NCI-H748 treated with DMSO at 0.1 percent for 48 hours (cell line): ENCODE measurements at places on chromosomes 2 and 18.
A peak's percentile ranks its signal among the peaks of the same experiment; 100 is the strongest.

- no peak for DNase-seq
These were observed 759 bp downstream of the PPP4R3B start for GRCh38 chr2:55616551-55617174.

DNA sequence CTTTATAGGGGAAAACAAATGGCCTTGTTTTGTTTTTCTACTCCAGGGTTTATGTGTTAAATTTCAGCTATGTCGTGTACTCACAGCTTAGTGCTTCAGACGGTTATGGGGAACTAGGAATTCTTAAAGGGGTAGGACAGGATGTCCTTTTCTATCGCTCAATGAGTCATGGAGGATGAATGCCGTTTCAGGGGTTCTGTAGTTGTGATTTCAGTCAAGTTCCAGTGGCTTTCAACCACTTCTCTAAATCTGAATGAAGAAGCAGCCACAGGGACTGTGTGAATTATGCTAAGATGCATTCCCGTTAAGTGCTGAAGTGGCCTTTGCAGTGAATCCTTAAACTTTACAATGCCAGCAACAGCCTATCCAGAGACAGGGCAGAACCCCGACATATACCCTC lies 1231.7 kb upstream of the ZEB2 start:
- DNase-seq: no peak

DNA sequence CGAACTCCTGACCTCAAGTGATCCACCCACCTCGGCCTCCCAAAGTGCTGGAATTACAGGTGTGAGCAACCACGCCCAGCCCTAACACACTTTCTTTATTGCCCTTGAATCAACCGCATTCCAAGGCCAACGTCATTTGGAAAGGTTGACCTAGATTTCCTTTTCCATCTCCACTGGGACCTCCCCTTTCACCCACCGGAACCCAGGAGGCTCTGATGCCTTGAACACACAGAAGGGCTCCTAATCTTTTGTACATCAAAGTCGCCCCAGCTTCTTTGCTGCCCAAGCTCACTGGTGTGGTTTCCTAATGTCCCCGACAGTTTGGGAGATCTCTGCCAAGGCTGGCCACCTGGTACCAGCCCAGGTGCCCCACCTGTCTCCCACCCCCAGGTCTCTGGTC lies 46.2 kb upstream of the CAB39 start:
- no peak for DNase-seq

- DNase-seq: no peak
These were observed 37.3 kb downstream of the USP34 start for GRCh38 chr2:61433606-61434005.

DNA sequence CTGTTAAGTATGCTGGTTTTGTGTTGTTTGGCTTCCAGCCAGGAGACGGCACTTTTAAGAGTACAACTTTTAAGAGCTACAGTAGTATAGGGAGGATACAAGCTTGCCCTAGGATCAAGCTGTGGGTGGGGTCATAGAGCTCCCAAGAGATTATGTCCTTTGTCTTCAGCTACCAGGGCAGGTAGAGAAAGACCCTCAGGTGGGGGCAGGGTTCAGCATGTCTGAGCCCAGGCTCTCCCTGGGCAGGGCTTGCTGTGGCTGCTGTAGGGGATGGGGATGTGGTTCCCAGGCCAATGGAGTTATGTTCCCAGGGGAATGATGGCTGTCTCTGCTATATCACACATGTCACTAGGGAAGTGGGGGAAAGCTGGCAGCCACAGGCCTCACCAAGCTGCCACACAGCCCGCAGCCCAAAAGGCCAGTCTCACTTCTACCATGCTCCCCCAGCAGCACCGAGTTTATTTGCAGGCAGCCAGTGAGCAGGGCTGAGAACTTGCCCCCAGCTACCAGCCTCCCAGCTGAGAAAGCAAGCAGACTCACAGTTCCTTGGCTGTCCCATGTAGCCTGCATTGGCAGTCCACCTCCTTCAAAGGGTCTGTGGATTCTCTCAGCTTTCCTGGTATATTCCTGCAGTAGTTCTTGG lies 105.7 kb upstream of the ERBB4 start:
- DNase-seq: no peak

GRCh38 chr2:60479226-60480088 lies 74.0 kb downstream of the BCL11A start:
- no peak for DNase-seq

- no peak for DNase-seq
These were observed 265.5 kb downstream of the CYRIA start for GRCh38 chr2:16400127-16400623.

- peak; percentile 46 for DNase-seq
These were observed 37.3 kb downstream of the EFR3B start for GRCh38 chr2:25079050-25079635.

GRCh38 chr2:173358616-173359015 lies 3.9 kb downstream of the CDCA7 start:
- no peak for DNase-seq

- DNase-seq: no peak
These were observed 104.0 kb upstream of the MGAT5 start for GRCh38 chr2:134149904-134150303.

GRCh38 chr2:46066601-46067000 lies 230.6 kb upstream of the EPAS1 start:
- no peak for DNase-seq

DNA sequence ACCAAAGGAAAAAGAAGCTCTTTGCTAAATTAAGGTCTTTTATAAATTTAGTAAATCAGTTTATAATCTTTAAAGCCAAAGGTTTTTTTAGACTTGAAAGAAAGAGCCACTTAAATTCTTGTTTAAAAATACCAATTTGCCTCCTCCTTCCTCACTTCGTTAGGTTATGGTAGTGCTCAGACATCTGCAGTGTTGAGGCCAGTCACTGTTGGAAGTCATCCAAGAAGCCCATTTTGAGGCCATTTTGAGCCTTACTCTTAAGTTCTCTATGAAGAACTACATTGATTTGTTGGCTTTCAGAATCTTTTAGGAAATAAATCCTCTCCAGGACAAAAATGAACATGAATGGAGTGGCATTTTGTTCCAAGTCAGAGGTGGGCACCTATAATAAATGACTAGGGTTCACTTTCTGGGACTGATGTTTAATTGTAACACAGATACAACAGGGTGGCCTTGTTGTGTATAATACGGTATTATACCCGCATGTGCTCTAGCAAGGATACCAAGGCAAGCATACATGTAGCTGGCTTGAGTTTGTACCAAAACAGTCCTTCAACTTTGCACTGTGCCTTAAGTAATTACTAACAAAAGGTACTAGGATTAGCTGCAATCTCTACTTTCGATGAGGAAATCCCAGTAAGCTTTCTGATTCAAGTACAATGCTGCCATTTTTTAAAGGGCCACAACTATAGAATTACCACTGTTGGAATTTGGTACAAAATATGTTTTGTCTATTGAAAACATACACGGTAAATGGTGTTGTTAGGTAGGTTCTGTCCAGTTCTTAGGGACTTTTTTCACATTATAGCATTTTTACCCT lies 22.8 kb downstream of the SLC66A3 start:
- no peak for DNase-seq

DNA sequence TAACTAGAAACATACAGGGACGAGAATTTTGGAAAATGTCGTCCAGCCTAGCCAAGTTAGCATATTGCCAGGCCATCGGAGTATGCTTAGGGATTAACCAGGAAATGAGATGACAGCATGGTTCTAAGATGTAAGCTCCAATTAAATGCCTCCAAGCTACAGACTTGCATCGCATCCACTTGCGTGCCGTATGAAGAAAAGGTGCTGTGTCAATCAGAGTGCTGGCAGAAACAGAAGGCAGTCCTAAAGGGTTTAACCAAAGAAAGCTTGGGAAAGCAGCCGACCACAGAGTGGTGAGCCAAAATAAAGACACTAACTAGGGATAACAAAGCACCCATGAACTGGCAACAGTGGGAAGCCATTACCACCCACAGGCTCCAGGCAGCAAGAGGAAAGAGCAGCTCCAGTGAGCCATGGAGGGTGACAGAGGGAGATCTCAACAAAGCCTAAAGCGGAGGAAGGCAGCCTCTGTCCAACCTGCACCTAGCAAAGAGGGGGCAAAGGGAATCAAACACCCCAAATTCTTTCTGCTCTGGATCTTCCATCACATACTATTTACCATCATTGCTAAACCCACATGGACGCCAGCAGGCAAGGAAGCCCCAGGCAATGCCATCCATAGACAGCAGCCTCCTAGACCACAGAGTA lies 27.6 kb upstream of the SOCS6 start:
- DNase-seq: no peak

GRCh38 chr2:129118296-129118695 lies 799.6 kb upstream of the HS6ST1 start:
- no peak for DNase-seq

- DNase-seq: no peak
These were observed 14.0 kb upstream of the IMP4 start for GRCh38 chr2:130328710-130329109.

DNA sequence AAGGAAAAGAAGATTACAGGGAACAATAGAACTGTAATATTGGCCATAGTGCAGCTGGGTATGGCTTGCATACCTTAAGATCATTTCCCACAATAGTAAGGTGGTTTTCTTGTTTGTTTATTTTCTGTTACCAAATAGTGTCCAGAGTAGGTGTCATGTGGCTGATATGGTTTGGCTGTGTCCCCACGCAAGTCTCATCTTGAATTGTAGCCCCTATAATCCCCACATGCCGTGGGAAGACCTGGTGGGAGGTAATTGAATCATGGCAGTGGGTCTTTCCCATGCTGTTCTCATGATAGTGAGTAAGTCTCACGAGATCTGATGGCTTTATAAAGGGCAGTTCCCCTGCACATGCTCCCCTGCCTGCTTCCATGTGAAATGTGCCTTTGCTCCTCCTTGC lies 190.1 kb downstream of the ICOS start:
- no peak for DNase-seq

DNA sequence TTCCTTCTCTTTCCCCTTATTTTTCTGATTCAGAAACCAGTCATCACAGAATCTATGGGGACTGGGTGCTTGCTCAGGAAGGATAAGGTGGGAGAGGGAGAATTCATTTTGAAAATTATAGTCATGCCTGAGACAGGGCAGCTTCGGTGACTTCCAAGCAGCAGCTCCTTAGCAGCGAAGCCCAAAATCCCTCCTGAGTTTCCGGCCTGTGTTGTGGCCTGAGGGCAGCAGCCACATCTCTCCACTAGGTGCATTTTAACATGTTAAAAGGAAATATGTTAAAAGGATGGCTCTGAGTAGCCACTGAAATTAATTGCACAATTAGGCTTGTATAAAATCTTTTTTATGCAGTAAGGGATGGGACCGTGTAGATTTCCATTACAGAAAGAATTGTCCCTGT lies 207.0 kb upstream of the RAB12 start:
- no peak for DNase-seq

DNA sequence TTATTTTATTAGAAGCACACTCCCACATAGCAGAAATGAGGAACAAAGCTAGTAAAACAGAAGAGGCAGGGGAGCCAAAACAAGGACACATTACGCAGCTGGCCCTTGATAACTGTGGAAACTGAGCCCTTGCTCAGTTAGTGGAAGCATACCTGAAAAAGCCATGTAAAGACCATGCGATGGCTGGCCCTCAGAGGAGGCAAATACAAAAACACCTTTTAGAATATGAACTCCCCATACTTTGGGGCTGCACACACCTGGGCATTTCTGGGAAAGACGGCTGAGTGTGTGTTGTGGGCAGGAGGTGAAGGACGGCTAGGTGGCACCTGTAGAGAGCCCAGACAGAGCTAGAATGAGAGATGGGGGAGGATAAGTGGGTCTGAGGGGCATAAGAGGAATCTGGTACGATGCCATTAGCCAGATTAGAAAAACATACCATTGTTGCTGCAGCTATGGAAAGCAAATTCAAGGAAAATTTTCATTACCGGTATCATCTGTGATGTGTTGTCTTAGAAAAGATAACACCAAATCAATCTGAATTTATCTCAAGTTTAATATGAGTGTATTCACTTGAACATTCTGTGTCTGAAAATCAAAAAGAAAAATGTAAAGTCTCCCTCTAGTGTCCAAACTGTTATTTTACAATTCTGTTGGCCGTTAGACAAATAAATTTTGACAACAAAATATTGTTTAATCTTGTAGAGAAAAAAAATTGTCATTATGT lies 45.2 kb upstream of the SULT1C3 start:
- DNase-seq: no peak

GRCh38 chr18:6255886-6256285 lies 158.8 kb downstream of the L3MBTL4 start:
- no peak for DNase-seq

DNA sequence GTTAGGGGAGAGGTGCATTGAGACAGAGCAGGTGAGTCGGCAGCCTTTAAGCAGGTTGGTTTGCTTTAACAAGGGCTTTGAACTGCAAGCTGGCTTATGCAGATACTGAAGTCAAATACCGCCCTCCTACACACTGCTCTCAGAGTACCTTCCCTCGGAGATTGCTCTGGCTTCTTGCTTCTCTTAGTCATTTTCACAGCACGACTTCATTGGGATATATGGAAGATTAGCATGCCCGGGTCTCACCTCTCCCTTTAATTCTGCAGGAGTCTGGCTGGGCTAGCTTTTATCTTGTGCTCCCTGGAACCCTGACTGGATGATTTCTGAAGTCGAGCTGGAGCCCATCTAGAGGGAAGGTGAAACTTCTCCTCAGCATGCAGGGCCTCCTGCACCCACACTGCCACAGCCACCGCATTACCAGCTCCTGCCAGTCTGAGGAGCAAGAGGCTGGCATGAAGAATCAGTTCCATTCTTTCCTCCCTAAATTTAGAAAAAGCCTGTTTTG lies 395.5 kb upstream of the HNRNPA3 start:
- DNase-seq: no peak

GRCh38 chr18:42471885-42472284 lies 516.9 kb downstream of the PIK3C3 start:
- DNase-seq: no peak

DNA sequence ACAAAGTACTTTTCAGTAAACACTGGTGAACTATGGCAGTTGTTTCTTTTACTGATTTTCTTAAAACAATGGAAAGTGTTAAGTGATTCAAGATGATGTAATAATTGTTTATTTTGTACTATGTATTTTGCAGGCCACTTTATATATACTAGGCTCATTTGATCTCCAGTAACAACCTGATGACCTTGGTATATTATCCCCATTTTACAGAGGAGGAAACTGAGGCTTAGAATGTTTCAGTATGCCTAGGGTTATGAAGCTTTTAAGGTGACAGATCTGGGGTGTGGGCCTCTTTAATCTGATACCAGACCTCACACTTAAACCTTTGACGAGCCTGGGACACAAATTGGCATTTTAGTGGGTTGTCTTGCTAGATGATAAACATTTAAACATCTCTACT lies 63.2 kb downstream of the ITGB1BP1 start:
- DNase-seq: no peak

DNA sequence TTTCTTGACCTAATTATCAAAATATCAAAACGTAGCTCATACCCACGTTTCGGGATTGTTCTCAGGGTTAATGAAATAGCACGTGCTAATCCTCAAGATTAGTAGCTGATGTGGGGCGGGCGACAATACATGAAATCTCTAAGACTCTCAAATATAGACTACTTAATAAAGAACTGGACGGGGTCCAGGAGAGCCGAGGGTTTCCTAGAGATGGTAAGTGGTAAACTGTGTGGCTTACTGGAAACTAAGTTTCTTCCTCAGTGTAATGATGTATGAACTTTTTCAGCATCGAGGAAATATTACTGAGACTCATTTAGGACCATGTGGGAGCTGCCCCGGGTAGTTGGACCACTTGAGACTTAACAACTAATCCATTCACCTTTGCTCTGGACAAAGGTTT lies 453.3 kb upstream of the SALL3 start:
- DNase-seq: no peak
